Activated CD4-positive, alpha-beta T cell treated with anti-CD3 and anti-CD28 coated beads, Interleukin-2, amount 10 ng/mL, durations not matched to agents 7 days and 5 days (primary cell): ENCODE measurements at places on chromosomes 12 and 14. TPM values are rescaled to one million over a fixed set of nuclear protein-coding genes. Genes with fewer than 3 reads are reported as not detected.

GRCh38 chr14:42665083-42665482 lies 1058.4 kb downstream of the LRFN5 start:
- DNase-seq = no peak

DNA sequence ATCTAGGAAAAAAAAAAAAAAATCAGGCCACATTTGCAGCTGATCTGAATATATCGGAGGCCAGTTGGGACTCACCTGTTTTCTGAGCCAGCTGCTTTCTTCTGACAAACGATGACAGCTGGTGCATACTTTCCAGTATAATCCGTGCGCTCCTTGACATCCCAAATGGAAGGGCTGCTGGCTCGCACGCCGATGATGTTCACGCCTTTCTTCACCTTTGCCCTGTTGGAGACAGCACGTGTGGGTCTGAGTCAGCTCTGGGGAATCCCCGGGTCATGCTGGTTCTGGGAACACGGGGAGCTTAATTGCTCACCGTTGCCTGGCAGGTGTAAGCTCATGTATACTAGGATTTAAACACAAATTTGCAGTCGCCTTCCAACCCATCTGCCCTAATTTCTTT lies 372.8 kb downstream of the TMEM132D start:
- DNase-seq = no peak

GRCh38 chr12:51922762-51923505 lies 15.6 kb downstream of the ACVRL1 start:
- DNase-seq = no peak

DNA sequence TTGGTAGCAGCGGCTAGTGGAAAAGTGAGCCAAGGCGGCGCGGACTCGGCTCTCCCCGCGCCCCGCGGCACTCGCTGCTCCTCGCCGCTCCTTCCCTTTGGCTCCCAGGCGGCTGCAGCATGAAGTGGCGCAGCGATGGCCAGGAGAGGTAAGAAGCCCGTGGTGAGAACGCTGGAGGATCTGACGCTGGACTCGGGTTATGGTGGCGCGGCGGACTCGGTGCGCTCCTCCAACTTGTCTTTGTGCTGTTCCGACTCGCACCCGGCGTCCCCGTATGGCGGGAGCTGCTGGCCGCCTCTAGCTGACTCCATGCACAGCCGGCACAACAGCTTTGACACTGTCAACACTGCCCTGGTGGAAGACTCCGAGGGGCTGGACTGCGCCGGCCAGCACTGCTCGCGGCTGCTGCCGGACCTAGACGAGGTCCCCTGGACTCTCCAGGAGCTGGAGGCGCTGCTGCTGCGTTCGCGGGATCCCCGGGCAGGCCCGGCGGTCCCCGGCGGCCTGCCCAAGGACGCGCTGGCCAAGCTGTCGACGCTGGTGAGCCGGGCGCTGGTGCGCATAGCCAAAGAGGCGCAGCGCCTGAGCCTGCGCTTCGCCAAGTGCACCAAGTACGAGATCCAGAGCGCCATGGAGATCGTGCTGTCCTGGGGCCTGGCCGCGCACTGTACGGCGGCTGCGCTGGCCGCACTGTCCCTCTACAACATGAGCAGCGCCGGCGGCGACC lies 225.6 kb upstream of the CRY1 start:
- peak; percentile 23 for DNase-seq

GRCh38 chr12:39007619-39008018 lies 102.2 kb upstream of the CPNE8 start:
- no peak for DNase-seq

FAR2 gene
- 24.6 TPM for total RNA-seq

HOMEZ gene
- 11.4 TPM for total RNA-seq

SLC17A8 gene
- not detected for total RNA-seq

SMIM41 gene
- not detected for total RNA-seq

A2M gene
- not detected for total RNA-seq
